ENCODE measurements at places on chromosomes 5 and 9.

- DNase-seq, result no peak
Measured at GRCh38 chr5:59759600-59760351, 133.8 kb downstream of the PDE4D start.

GRCh38 chr9:18717759-18718158 lies 243.8 kb downstream of the ADAMTSL1 start:
- no peak for DNase-seq

GRCh38 chr9:123425836-123426365 lies 69.9 kb downstream of the CRB2 start:
- DNase-seq, result no peak

- no peak for DNase-seq
Measured at GRCh38 chr5:126931963-126932660, 98.2 kb downstream of the MARCHF3 start.

- DNase-seq, result peak; percentile 43
Measured at GRCh38 chr9:126558051-126558665, 55.6 kb upstream of the LMX1B start.

GRCh38 chr5:172577267-172577909 lies 63.7 kb upstream of the NEURL1B start:
- DNase-seq, result no peak

DNA sequence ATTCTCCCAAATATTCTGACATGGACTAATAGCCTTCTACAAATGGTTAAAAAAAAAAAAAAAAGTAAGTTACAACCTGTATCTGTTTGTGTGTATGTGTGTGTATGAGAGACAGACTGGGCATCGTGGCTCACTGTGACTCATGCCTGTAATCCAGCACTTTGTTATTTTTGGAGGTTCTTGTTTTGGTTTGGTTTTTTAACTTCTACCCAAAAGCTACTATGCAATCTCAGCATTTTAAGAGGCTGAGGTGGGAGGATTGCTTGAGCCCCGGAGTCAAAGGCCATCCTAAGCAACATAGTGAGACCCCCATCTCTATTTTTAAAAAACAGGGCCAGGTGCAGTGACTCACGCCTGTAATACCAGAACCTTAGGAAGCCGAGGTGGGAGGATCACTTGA lies 17.6 kb upstream of the HAVCR1 start:
- no peak for DNase-seq
